Thymus (tissue), 14 donors: ENCODE measurements at places on chromosomes 3 and 15.

- no peak for DNase-seq
Observed at GRCh38 chr3:158912621-158913020, 110.8 kb downstream of the MFSD1 start.

GRCh38 chr3:47079432-47079831, 84.5 kb downstream of the SETD2 start:
- DNase-seq, result no peak

GRCh38 chr3:30581067-30581585, 25.3 kb upstream of the TGFBR2 start:
- DNase-seq, result no peak

- no peak for DNase-seq
Observed at GRCh38 chr3:65851827-65852226, 186.9 kb downstream of the MAGI1 start.

DNA sequence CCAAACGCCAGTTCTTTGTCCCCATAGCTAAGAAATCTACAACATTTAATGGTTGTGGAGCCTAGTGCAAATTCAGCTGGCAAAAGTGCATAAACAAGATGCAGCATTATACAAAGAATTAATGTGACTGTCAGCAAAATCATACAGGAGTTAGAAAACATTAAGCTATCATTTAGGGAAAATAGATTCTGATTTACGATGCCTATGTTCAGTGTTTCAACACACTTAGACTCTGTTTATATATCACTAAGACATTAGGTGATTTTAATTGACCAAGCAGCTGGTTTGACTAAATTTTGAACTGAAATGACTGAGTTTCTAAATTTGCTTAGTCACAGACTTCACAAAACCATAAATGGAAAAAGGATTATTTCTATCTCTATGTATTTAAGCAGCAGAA, 1076.8 kb downstream of the TBL1XR1 start:
- no peak for DNase-seq

DNA sequence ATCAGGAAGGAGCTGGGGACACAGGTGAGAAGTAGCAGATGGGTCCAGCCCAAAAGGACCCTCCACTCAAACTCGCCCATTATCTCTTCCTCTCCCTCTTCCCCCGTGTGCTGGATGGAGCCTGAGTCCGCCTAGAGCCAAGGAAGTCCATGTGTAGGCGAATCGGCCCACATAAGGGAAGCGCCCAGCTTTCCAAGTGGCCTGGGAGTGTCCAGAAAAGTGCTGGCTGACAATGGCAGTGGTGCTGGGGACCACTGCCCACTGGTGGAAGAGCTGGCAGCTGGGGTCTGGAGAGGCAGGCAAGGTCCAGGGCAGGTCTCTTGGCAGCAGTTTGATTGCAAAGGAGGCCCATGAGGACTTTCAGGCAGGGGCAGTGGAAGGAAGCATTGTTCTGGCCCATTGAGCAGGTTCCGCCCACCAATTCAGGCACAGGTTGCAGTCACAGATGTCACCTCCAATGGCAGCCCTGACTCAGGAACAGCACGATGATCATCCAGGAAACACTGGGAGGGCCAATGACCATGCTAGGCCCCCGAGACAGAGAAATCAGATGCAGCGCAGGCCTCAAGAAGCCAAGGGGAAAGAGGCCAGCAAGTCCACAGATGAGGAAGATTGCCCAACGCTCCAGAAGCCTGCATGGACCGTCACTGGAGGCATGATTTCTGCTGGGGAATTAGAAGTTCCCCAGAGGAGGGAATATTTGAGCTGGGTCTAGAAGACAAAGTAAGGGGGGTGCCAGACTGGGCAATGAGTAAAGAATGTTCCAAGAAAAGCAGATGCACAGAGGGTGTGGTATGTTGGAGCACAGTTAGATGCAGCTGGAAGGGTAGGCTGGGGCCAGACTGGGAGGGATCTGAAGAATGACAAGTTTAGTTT, 3.0 kb downstream of the MFGE8 start:
- DNase-seq, result no peak

- DNase-seq, result no peak
Observed at GRCh38 chr3:135966271-135966961, 888 bp downstream of the PPP2R3A start.

- DNase-seq, result no peak
Observed at GRCh38 chr3:99874237-99875002, 56.8 kb downstream of the CMSS1 start.

DNA sequence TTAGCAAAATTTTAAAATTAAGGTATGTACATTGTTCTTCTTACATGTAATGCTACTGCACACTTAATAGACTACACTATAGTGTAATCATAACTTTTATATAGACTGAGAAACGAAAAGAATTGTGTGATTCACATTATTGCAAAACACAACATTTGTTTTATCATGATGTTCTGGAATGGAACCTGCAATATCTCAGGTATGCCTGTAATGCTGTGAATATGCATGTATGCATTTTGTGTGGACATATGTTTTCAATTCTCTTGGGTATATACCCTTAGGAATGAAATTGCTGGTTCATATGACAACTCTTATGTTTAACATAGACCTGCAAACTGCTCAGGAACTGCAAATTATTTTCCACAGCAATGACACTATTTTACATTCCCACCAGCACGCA, 38.6 kb upstream of the TJP1 start:
- DNase-seq, result no peak

DNA sequence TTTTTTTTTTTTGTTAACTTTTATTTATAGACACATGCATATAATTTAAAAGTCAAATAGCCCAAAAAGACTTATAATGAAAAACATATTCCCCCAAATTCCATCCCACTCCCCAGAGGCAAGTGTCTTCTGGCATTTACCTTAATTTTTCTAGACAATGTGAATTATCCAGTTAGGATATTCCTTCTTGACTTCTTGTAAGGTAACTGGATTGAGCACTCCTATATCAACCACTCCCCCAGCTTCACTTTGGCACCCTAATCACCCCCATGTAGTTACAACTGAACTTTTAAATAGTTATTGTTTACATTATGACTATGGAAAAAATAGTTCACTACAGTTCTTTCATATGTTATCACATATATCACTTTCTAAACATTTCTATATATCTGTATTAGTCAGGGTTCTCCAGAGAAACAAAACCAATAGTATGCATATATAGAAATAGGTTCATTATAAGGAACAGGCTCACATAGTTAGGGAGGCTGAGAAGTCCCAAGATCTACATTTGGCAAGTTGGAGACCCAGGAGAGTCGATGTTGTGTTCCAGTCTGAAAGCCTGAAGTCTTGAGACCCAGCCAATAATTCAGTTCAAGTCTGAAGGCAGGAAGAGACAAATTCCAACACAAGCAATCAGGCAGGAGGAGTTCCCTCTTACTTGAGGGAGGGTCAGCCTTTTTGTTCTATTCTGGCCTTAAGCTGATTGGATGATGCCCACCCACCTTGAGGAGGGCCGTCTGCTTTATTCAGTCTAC, 175.8 kb downstream of the THSD4 start:
- DNase-seq, result no peak

DNA sequence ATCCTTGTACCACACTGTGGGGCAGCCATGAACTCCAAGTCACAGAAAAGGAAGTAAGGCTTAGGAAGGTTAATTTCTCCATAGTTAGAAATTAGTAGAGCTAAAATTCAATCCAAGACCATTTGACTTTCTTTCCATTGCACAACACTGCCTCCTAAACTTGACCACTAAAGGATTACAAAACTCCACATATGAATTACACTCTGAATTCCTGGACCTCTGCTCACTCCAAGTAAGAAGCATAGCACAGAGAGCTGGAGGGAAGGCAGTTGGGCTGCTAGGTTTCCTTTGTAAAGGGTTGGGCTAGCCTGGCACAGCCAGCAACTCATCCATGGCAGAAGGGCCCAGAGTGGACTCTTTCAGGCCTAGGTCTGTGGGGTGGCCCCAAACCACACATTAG, 134.4 kb downstream of the MYLK start:
- DNase-seq, result no peak

- no peak for DNase-seq
Observed at GRCh38 chr3:162769564-162769963, 1273.0 kb downstream of the OTOL1 start.
